ENCODE measurements at places on chromosomes 12 and 14.

DNA sequence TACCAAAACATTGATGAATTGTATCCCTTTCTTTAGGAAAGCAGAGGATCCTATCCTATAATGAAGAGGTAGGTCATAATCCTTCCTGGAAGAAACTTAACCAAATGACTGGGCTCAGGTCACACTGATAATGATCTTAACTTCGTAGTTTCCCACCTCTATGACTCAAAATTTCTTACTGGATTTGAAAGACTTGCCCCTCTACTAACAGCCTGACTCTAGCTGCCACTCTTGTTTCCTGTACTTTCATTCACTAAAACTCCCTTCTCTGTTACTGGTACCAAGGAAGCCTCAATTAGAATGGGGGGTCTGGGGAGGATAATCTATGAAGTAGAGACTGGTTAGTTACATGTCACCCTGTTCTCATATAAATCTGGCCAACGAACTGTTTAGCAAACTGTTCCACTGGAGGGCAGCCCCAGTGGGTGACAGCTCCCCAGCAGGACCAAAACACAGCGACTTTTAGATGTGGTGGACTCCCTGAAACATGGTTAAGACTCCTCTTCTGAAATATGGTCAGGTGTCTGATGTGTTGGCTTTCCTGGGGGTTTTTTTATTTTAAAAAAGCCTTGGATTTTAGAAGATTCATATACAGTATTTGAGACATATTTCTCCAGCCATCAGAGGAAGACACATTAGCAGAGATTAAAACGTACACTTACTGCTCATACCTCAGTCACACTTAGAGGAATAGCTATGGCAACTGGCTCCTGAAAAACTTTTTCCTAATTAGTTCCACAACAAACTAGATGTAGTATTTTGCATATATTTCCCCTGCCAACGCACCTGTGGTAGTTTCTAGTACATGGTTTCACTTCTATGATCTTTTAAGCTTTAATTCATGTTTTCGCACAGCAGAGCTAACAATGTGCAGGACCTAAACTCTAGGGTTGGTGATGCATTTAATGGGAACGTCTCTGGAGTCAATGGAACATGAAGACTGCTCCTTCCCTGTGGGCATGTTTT is 72.3 kb downstream of the ACADS start:
- DNase-seq = no peak

- DNase-seq = no peak
These were observed 86.7 kb upstream of the ESRRB start for GRCh38 chr14:76289276-76289675.

GRCh38 chr14:101808894-101809670 is 47.6 kb downstream of the PPP2R5C start:
- DNase-seq = no peak

- no peak for DNase-seq
These were observed 78.6 kb downstream of the ARF6 start for GRCh38 chr14:49971156-49972130.

DNA sequence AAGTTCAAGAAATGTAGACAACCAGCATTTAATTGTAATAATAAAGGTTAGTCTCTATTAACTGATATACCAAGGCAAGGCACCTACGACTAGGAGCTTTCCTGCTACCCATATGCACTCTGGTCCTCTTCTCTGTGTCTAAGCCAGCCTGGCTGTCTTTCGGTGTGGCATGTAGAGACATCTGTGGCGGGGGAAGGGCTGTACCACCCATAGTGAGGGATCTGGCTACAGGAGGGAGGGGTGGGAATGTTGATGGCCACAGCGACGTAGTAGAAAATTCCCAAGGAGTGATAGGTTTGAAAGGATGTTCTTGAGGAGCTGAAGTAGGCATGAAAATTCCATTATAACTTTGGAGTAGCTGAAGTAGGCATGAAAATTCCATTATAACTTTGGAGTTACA is 344.2 kb downstream of the ATP23 start:
- DNase-seq = no peak

- DNase-seq = no peak
These were observed 13.0 kb downstream of the KRT7 start for GRCh38 chr12:52245962-52246569.

DNA sequence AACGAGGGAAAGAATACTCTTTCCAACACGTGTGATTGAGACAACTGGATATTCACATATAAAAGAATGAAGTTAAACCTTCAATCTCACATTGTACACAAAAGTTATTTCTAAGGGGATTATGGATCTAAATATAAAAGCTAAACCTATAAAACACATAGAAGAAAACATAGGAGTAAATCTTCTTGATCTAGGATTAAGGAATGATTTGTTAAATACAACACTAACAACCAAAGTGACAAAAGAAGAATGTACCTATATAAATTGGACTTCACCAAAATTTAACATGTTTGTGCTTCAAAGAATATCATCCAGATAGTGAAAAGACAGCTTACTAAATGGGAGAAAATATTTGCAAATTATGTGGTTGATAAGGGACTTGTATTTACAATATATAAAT is 36.9 kb upstream of the DLGAP5 start:
- no peak for DNase-seq

GRCh38 chr12:97748298-97748697 is 285.7 kb downstream of the RMST start:
- DNase-seq = no peak

DNA sequence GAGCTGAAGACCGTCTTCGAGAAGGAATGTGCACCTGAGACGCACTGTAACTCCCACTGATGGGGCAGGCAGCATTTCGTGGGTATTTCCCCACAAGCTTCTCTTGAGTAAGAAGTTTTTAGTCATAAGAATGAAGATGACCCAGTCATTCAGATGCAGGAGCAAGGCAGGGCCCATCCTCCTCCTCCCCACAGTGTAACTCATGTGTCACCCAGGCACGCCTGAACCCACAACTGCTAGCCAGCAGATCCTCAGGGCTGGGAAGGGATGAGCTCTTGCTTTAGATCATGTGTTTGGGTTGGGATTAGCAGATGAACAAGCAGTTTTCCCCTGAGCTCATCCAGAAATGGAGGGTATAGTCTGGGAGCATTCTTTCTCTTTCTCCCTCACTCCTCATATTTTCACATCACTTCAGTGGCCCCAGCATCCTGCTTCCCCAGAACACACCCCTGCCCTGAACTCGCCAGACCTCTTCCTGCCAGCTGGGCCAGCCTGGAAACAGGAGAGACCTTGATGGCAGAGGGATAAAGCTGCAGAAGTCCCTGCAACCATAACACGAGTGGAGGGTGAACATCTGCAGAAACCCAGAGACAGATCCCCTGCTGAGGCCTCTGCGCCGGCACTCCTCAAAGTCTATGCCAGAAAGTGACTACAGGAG is 73.3 kb downstream of the B4GALNT3 start:
- DNase-seq = no peak

GRCh38 chr12:88854260-88854659 is 274.0 kb upstream of the KITLG start:
- DNase-seq = no peak

DNA sequence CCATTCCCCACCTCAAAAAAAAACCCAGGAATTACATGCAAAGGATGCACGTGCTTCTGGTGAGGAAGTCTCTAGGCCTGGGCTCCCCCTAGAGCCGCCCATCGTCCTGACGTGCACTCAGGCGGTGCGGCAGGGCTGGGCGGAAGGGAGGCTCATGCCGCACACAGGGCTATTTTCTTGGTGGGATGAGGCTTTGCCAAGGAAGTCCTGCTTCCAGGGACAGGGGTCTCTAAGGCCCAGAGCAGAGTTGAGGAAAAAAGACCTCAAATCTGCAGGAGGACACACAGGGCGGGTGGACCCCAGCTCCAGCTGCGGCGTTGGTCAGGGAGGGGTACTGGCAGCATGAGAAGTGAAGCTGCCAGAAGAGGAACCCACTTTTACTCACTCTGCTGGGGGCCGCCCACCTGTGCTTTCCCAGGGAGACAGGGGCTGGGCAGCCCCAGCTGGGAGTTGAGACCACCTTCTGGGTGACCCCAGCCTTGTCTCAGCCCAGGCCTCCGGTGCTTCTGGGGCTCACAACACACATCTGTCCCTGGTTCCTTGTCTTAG is 4.2 kb downstream of the RHOF start:
- no peak for DNase-seq

GRCh38 chr14:84581041-84581440 is 948.9 kb upstream of the FLRT2 start:
- DNase-seq = no peak

DNA sequence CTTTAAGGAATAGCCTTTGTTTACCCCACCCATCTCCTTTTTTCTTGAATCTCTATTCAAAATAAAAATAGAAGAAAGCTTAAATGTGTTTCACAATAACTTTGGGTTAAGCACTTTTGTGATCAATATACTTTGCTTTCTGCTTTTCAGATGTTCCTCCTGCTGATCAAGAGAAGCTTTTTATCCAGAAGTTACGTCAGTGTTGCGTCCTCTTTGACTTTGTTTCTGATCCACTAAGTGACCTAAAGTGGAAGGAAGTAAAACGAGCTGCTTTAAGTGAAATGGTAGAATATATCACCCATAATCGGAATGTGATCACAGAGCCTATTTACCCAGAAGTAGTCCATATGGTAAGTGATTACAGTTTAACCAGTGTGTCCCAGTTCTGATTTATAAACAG is 95.0 kb downstream of the PPP2R5C start:
- no peak for DNase-seq

DNA sequence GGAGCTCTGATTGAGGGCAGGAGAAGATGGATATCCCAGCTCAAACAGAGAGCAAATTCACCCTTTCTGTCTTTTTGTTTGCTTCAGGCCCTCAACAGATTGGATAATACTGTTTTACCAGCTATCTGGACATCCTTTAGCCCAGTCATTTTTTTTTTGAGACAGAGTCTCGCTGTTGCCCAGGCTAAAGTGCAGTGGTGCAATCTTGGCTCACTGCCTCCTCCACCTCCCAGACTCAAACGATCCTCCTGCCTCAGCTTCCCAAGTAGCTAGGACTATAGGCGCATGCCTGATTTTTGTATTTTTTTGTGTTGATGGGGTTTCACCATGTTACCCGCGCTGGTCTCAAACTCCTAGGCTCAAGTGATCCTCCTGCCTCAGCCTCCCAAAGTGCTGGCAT is 40.8 kb downstream of the ARF6 start:
- no peak for DNase-seq

- DNase-seq = no peak
These were observed 211.4 kb upstream of the RTL1 start for GRCh38 chr14:101114726-101115515.

DNA sequence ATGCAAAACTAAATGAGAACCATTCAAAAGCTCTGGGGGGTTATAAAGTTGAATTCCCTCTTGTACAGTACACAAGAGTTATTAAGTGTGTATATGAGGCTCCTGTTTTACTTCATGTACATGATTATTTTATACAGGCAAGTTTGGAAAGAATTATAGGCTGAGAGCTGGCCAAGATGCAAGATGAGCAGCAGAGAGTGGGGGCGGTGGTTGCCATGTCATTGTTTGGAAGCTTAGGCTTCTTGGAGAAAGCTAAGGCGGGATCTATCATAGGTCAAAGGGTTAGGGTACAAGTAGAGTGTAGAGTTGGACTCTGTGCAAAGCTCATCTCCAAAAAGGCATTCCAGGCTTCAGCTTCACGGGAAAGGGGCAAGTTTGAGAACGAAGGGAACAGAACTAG is 297.1 kb upstream of the TBX3 start:
- no peak for DNase-seq

GRCh38 chr12:21144309-21144708 is 13.3 kb downstream of the SLCO1B1 start:
- no peak for DNase-seq

DNA sequence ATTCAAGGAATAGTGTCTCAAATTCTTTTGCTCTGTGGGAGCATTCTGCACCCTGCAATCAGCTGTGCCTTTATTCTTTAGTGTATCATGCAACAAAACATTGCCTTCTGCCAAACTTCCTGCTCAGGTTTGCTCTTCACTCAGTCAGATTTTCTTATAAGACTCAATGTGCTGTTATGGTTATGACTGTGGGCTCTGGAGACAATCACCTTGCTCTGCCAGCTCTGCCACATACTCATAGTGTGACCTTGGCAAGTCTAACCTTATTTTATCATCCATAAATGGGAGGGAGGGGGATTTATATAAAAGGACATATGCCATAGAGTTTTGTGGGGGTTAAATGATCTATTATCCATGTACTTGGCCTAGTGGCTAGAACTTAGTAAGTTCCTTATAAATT is 51.3 kb downstream of the SRGAP1 start:
- no peak for DNase-seq

GRCh38 chr14:66982247-66982646 is 207.0 kb upstream of the GARIN2 start:
- no peak for DNase-seq

DNA sequence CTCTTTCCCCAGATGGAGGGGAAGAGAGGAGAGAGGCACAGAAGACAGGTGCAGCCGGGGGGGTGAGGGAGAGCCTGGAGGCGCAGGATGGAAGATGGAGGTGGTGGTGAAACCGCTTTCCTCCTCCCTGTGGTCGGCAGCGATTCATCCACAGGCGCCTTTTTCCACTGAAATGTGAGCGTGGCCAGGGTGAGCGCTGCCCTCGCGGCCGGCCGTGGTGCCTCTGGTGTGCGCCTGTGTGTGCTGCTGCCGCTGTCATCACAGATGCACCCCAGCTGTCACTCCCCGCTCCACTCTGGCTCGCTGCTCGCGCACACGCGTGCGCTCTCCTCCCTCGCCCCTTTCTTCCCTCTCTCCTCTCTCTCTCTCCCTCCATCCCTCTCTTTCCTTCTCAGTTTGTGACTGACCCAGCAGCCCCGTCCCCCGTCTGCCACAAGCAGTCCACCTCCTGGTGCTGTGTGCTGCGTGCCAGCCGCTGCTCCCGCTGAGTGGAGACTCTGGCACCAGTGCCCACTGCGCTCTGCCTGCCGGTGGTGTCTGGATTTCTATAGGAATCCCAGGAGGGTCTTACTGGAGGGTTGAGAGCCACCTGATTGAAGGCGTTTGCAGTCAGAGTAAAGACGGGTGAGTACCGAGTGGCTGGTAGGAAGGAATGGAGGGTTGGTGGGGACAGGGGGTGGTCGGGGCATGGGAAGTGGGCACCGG is at the start of gene LRTM2:
LRTM2 (plus strand) TSS at position 375 of the 705 bp plus-strand sequence. CDS start 7,584 bp downstream, outside the sequence.
- DNase-seq = no peak

- no peak for DNase-seq
These were observed 32.3 kb downstream of the RALGAPA1 start for GRCh38 chr14:35776823-35777222.

GRCh38 chr12:94179723-94180122 is 31.3 kb downstream of the PLXNC1 start:
- no peak for DNase-seq

- DNase-seq = no peak
These were observed 1115.8 kb upstream of the ATXN7L3B start for GRCh38 chr12:73421832-73422231.

- no peak for DNase-seq
These were observed 804.4 kb downstream of the FLRT2 start for GRCh38 chr14:86334355-86334754.

- no peak for DNase-seq
These were observed 374.7 kb downstream of the ADAMTS20 start for GRCh38 chr12:43177276-43177675.

- DNase-seq = no peak
These were observed 174.2 kb upstream of the PARP11 start for GRCh38 chr12:4047421-4047820.
